ENCODE measurements at places on chromosomes 3 and 15.
A peak's percentile ranks its signal among the peaks of the same experiment; 100 is the strongest.

DNA sequence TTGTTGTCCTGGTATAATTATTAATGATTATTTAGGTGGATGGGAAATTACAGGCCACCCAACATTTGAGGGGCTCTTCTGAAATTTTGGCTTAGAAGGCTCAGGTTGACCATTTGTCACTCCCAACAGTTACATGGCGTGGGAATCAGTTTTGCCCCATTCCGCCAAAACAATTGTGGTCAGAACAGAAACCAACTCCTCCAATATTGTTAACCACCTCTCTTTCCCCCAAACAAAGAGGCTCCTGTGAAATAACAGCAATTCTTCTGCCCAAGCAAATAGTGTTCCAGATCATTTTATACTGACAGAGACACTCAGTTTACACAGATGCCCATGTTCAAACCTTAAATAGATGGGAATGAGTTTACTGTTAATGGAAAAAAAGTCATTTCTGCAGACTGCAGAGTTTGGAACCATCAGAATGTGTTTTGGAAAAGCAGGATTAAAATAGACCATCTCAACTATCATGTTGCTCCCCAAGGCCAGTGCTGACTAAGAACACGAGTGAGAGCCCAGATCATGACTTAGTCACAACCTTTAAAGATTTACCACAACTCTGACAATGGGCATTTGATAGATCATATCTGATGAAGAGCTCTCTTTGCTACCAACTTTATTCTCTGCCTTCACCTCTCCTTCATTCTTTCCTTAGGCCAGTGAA, 102.1 kb downstream of the DUT start:
- DNase-seq: peak; percentile 16

- DNase-seq: no peak
These were observed 27.5 kb downstream of the SQOR start for GRCh38 chr15:45662375-45662774.

GRCh38 chr3:122535964-122536631, 21.4 kb upstream of the KPNA1 start:
- no peak for DNase-seq

DNA sequence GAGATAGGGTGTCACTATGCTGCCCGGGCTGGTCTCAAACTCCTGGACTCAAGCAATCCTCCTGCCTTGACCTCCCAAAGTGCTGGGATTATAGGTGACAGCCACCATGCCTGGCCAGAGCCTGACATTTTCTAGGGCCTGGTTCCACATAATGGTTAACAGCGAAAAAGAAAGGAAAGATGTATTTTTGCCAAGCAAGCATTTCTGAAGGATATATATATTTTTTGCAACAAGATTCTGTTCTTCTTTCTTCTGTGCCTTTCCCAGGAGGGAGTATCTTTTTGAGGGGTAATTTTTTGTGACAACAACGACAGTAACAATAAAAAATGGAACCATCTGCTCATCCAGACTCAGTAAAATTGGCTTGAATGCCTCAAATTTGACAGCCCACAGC, 8.3 kb upstream of the DNAJA4 start:
- DNase-seq: no peak

GRCh38 chr15:29125382-29126207, 144.0 kb downstream of the NSMCE3 start:
- DNase-seq: no peak

GRCh38 chr15:79094611-79095021, 4.0 kb upstream of the RASGRF1 start:
- DNase-seq: no peak

DNA sequence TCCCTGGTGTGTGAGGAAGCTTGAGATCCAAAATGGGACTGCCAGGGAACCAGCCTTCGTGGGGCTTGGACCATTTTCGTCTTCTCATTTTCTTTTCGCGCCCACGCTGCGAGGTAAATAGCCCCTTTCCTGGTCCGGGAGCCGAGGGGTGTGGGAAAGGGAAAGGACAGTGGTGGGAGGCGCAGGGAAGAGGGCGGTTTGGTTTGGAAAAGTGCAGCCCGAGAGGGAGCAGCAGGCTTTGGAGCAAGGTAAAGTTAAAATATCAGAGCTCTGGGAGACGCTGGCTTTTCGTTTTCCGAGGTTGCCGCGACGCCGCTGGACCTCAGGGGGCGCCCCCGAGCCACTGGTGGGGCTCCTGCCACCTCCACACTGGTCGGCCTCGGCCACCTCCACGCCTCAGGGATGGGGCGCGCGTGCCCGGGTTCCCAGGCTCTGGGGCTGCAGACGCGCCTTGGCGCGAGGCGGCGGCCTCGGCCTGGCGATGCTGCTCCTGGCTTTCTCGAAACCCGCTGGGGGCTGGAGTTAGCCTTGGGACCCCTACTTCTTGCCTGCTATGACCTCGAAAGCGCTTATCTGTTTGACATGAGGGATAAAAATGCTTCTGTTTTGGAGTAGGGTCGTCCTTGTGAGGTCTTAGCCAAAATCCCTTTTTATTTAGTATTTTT, 3.2 kb downstream of the PTPRG start:
- DNase-seq: peak; percentile 82

- peak; percentile 37 for DNase-seq
These were observed 316.4 kb downstream of the SOX2 start for GRCh38 chr3:182028081-182028480.

GRCh38 chr15:29844290-29844903, 22.1 kb upstream of the TJP1 start:
- DNase-seq: peak; percentile 57

GRCh38 chr3:141875374-141875892, 1.0 kb upstream of the ATP1B3 start:
- peak; percentile 81 for DNase-seq

DNA sequence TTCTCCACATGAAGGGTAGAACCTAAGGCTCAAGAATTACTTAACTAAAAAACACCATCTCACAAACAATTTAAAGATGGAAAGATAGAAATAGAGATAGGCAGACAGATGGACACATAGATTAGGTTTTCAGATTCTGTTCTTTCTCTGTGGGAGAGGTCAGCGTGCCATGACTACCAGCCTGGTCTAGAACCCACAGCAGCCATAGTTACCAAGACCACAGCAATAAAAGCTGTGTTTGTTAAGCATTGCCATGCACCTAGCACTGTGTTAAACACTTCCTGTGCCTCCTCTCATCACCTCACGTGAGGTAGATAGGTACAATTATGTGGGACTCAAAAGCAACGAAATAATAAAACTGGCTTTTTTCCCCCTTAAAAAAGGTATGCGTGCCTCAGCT, 83.1 kb upstream of the TSEN2 start:
- DNase-seq: peak; percentile 21

GRCh38 chr3:26292780-26293179, 329.8 kb upstream of the LRRC3B start:
- no peak for DNase-seq

DNA sequence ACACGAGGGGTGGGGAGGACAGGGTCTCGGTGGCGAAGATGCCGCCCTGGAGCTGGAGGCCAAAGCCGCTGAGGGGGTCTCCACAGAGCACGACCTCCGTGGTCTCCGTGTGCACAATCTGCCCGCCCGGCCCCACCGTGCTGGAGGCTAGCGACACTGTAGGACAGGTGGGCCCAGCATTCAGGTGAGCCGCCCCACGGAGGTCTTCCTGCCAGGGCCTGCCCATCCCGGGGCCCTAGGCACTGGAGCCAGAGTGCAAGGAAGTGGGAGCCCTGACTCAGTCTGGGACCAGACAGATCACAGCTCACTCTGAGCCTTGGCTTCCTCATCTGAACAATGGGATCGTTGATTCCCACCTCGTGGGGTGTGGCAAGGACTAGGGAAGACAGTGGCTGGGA, 25.8 kb downstream of the GRIP2 start:
- DNase-seq: no peak

- DNase-seq: peak; percentile 71
These were observed 165.6 kb downstream of the NSMCE3 start for GRCh38 chr15:29103824-29104565.

DNA sequence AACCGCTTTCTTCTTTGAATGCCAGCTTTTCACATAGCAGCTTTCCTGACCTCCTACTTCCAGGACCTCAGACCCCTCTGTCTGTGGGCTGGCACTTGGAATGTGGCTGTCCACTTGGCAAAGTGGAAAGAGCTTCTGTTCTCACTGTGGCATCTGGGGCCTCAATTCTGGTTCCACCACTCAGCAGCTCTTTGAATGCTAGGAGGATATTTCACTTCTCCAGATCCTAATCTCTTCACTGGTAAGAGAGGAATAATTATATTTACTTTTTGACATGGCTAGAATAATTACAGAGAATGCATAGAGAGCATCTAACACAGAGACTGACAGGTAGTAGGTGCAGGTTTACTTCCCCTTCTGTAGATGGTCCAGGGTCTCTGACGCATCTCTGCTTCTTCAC, 405.9 kb downstream of the LPP start:
- no peak for DNase-seq

DNA sequence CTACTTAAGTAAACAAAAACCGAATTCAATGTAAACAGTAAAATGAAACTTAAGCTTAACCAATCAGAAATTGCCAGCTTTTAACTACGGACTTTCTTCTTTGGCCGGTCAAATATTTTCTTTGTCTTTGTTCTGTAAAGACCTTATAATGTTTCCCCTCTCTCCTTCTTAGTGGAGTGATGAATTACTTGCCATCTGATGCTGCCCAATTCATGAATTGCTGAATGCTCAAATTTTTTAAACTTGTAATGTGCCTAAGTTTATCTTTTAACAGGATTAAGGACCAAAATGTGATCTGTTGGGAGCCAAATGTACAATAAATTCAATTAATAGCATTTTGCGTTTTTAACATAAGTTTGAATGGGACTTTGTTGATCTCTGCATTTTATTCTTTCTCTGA, 345.8 kb upstream of the CBLB start:
- no peak for DNase-seq

GRCh38 chr3:48217449-48217848, 5.8 kb upstream of the CAMP start:
- DNase-seq: no peak

DNA sequence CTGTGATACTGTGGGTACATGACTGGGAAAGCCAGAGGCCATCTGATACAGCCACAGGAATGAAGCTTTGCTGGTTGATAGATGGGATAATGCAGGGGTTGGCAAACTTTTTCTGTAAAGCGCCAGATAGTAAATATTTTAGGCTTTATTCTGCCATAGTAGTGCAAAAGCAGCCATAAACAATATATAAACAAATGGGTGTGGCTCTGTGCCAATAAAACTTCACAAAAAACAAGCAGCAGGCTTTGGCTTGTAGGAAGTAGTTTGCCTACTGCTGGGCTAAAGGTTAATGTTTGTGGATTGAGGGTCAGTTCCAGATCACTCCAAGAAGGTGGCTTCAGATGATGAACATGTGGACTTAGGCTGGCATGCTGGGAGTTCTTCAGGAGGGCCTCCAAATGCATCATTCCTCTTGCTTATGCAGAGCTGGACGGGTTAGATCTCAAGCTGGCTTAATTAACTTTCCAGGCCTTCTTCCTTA, 305.7 kb downstream of the RPLP1 start:
- no peak for DNase-seq

DNA sequence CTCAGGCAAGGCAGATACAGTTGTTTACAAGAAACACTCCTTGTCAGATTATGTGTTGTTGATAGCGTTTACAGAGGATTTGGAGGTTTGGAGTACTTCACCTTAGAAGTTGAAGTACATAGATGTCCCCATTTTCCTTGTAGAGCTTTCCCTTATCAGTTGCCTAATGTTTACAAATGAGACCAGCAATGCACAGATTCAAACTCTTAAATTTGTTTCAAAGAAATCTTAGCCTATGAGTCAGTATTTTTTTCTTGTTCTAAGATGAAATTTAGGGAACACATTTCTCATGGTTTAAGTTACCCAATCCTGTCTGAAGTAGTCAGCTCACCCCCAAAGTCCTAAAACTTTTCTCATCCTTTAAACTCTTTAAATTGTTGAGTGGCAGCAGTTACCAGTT, 6.3 kb upstream of the EIF5A2 start:
- DNase-seq: no peak

DNA sequence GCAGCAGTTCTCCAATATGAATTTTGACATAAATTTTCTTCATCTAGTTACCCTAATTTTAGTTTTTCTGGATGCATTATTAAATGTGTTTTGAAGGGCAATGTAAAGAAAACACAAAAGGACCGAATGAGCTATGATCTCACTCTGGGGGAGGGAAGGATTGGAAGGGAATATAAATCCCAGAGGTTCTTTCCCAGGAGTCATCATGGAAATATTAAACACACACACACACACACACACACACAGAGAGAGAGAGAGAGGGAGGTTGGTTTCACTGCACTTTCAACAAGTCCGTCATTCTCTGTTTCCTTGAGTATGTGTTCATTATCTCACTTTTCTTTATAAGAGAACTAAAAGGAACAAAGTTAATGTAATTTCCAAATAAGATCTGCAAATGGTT, 70.7 kb upstream of the DCBLD2 start:
- peak; percentile 97 for DNase-seq

DNA sequence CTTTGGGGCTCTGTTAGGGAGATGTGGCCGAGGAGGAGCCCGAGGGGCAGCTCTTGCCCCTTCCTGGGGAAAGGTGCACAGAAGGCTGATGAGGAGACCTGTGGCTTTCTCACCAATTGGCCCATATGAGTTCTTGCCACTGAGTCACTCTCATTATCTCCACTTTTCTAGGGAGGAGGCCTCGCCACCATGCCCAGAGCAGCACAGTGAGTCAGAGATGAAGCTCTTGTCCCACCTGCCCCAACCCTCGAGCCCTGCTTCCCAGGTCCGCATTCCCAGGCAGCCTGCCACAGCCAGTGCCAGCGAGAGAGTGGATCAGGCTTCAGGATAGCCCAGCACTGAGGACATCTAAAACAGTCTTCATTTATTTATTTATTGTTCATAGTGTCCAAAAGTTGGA, 53.5 kb downstream of the AMOTL2 start:
- DNase-seq: peak; percentile 91

GRCh38 chr15:76169018-76169417, 109.2 kb downstream of the TMEM266 start:
- no peak for DNase-seq

DNA sequence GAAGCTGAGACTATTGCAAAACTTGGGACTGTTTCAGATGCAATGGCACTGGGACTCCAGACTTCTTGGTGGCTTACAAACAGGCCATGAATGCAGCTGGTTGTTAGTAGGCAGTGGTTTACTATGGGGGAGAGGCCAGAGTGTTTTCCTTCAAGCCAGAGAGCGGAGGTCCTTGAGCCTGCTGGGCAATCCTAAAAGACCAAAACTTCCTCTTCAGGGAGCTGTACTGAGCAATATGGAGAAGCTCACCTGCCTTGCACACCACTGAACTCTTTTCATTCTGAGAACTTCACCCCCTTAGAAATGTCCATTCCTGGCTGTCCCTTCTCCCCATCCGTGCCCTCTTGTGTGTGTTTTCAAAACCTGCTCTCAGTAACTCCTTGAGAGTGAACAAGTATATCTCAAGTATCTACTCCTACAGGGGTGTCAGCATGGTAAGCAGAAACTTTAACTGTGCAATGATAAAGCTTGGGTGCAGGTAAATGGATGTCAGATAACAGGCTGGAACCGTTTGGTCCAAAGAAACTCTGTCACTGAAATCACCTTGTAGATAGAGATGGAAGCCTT, 213.9 kb downstream of the CLSTN2 start:
- no peak for DNase-seq

GRCh38 chr15:74297887-74298286, 61.8 kb downstream of the CCDC33 start:
- no peak for DNase-seq

GRCh38 chr3:119562307-119562961, 3.0 kb upstream of the CD80 start:
- peak; percentile 30 for DNase-seq

- peak; percentile 78 for DNase-seq
These were observed 12.2 kb upstream of the IQCF5 start for GRCh38 chr3:51887620-51888019.

Measured in kidney tubule cell (primary cell).